Endodermal cell (in vitro differentiated cells): ENCODE measurements at places on chromosomes 16 and 17.

- no peak overlapping the region for H3K4me3 ChIP-seq
- H3K4me1 ChIP-seq, result no peaks in the 10 kb centered on the region
- peaks cover 28% of the 10 kb centered on the region for H3K27me3 ChIP-seq
- no peaks in the 10 kb centered on the region for H3K36me3 ChIP-seq
Observed at GRCh38 chr16:74698222-74698621, 2.4 kb downstream of the MLKL start.

DNA sequence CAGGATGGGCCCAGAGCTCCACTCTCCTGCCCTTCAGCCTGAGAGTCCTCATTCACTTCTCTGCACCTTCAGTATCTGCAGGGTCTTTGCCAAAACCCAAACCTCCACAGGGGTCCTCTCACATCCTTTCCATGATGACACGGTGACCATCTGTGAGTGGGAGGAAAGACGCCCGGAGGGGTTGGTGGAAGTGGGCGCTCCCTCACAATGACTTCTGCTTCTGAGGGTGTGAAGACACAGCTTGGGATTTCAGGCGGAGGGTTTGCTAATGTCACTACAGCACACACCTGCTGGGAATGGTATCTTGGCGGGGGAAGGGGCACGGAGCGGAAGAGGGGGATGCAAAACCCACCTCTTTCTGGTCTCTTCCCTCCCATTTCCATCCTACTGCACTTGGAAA is 115.1 kb upstream of the SDK2 start:
- H3K27ac ChIP-seq, result no peak overlapping the region
- peak; percentile 64 for DNase-seq
- no peak overlapping the region for H3K4me3 ChIP-seq
- no peaks in the 10 kb centered on the region for H3K27me3 ChIP-seq

DNA sequence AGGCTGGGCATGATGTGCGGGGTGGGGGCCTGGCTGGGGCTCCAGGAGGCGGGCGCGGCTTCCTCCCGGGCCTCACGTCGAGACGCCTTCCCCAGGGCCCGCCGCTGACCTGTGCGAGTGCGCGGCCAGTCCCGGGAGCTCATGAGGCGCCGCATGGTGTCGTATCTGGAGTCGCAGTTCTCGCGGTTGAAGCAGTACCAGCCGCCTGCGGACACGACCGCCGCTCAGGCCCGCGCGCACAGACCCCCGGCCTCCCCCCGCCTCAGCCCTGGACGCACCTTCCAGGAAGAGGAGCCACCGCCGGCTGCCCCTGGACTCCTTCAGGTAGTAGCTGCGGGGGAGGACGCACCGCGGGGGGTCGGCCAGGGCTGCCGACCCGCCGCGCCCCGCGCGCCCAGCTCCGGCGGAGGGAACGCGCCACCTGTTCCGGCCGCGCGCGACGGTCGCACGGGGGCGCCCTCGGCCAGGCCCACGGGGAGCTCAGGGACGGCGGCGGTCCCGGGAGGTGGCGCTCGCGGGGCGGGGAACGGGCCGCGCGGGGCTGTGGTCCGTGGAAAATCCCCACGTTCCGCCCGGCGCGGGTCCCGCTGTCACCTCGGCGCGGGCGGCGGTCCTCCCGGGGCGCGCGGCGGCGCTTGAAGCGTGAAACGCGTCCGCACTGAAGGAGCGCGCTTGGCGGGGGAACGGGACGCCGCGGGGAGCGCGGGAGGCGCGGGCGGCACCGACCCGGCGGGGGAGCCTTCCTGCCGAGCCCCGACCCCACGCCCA is 1.4 kb downstream of the NOTUM start:
- no peak overlapping the region for H3K27ac ChIP-seq
- H3K4me3 ChIP-seq, result no peak overlapping the region
- no peaks in the 10 kb centered on the region for H3K36me3 ChIP-seq
- H3K27me3 ChIP-seq, result peaks cover 55% of the 10 kb centered on the region
- no peaks in the 10 kb centered on the region for H3K4me1 ChIP-seq

- no peaks in the 10 kb centered on the region for H3K4me1 ChIP-seq
- peak; percentile 52 for DNase-seq
- H3K4me3 ChIP-seq, result no peak overlapping the region
- no peaks in the 10 kb centered on the region for H3K27me3 ChIP-seq
- no peak overlapping the region for H3K27ac ChIP-seq
Observed at GRCh38 chr17:17990282-17990681, 17.6 kb downstream of the DRC3 start.

- H3K27me3 ChIP-seq, result no peaks in the 10 kb centered on the region
- H3K36me3 ChIP-seq, result no peaks in the 10 kb centered on the region
- no peak overlapping the region for H3K27ac ChIP-seq
- DNase-seq, result no peak
- no peak overlapping the region for H3K4me3 ChIP-seq
Observed at GRCh38 chr16:20137194-20137593, 63.5 kb upstream of the GPR139 start.

DNA sequence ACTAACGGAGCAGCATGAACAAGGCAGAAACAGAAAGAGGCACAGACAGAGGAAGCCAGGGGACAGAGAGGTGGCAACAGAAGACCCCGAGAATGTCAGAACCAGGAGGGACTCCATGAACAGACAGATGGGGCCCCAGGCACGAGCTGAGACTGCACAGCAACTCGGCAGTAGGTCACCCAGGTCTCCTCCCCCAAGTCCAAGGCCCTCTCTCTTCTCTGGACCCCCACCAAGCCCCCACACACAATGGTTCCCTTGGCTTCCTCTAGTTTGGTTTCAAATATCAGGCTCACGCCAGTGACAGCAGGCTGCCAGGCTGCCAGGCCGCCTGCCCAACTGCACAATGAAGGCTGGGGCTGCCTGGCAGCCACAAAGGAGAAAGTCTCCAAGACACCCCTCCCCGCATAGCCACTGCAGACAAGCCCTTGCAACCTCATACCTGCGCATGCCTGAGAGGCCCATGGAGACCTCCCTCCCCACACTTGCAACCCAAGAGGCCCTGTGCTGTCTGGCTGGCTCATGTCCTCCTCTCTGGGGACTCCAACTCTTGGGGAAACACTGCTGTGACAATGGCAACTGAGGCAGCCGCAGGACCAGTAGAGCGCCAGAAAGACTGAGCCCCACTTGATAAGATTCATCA is 54.8 kb downstream of the PIMREG start:
- H3K27me3 ChIP-seq, result no peaks in the 10 kb centered on the region
- no peaks in the 10 kb centered on the region for H3K36me3 ChIP-seq
- no peak overlapping the region for H3K27ac ChIP-seq
- peak; percentile 38 for DNase-seq
- no peaks in the 10 kb centered on the region for H3K4me1 ChIP-seq
